ENCODE measurements at places on chromosomes 2 and 18.

DNA sequence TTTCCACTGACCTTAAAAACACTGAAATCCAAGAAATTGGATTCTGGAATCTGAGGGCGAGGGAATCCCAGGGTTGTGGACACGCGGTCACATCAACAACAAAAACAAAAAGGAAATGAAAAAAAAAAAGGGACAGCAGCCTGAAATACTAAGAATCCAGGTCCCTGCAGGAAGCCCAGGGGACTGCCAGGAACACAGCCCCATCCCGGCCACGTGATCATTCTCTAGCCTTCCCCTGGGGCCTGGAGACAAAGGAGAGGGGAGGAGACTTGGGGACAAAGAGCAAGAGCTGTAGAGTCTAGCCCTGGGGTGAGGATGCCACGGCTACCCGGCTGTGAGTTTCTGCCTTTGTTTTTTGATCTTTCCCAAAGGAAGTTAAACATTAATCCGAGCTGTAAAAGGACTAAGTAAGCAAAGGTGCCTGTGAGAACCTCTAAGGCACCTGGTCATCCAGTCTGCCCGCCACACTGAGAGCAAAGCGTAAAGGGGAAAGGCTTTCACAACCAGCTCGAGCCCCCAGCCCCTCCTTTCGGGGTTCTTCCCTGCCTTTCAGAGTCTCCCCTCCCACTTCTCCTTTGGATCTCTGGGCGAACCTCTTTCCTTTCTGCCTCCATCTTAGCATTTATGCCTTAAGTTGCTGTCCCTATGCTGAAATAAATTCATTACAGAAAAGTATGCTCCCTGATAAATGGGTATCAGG, 57.9 kb upstream of the MSH2 start:
- peak; percentile 92 for DNase-seq

GRCh38 chr2:180657054-180657453, 323.4 kb upstream of the UBE2E3 start:
- DNase-seq: no peak

DNA sequence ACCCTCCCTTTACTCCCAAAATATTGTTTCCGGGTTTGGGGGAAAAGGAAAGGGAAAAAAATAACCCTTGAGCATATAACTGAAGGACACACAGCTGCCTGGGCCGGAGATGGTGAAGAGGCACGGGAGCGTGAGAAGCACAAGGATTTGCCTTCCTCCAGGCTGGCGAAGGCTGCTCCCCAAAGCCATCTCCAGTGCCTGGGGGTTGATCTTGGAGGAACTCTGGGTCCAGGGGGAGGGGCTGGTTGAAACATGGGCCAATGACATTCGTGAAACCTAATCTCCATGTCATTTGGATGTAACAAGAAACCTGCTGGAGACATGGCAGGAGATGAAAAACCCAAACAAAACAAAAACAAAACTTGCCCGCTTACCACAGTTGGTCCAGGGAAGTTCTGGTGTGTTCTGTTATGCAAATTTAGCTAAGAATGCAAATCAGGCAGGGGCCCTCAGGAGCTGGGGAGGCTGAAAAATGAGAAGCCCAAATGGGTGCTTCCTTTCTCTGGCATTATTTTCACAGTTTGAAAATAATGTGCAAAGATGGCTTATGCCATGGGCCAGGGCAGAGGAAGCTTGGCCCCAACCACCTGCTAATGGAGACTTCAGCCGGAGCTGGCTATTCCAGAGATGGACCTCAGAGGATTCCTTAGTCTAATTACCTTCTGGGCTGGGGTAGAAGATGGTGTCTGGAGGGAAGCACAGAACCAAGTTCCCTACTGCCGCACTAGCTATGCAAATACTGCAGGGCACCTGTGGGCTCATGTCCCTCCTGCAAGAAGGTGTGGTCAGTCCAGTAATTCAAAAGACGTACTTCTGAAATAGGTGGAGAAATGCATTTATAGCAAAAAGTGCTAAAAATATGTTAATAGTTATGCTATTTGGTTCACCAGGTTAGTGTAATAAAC, 180.9 kb downstream of the BCL2 start:
- no peak for DNase-seq

GRCh38 chr2:101124643-101125366, 26.4 kb downstream of the TBC1D8 start:
- DNase-seq: peak; percentile 98

DNA sequence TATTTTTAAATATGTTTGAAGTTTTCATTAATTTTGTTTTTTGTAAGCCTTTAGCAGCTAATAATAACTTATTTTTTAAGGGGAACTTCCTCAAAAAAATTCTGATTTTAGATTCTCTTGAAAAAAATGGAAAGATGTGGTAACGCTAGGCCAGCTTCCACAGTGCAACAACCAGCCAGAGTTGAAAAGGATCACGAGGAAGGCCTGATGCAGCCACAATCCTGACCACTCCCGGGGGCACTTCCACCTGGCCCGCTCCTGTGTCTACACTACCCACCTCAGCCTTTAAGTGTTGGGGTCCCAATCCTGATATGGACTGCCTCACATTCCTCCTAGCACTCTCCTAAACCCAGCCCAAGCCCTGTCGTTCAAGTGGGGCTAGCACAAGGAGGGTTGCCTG, 101.1 kb downstream of the TMEM17 start:
- no peak for DNase-seq

DNA sequence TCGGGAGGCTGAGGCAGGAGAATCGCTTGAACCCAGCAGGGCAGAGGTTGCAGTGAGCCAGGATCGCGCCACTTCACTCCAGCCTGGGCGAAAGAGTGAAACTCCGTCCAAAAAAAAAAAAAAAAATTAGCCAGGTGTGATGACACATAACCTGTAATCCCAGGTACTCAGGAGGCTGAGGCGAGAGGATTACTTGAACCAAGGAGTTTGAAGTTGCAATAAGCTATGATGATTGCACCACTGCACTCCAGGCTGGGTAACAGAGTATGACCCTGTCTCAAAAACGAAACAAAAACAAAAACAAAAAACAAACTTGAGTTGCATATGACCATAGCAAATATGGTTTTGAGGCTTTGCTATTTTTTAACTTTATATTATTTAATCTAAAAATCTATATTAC, 25.8 kb downstream of the SANBR start:
- DNase-seq: no peak

DNA sequence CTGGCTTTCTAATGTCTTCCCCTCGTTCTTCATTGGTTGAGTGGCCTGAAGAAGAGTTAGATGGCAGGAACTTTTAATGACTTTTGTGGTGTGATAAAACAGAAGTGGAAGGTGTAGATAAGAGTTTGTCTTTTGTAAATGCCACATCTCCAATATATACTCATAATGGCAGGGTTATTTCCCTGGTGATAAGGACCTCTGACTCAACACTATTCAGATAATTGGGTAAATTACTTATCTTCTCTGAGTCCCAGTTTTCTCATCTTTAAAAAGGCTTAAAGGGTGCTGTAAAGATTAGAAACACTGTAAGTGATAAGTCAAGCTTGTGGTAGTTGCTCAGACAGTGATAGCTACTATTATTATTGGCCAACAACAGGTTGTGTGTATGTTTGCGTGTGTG, 9.5 kb downstream of the KLHL14 start:
- DNase-seq: no peak

- no peak for DNase-seq
Measured at GRCh38 chr2:105373344-105373781, 25.5 kb downstream of the FHL2 start.

DNA sequence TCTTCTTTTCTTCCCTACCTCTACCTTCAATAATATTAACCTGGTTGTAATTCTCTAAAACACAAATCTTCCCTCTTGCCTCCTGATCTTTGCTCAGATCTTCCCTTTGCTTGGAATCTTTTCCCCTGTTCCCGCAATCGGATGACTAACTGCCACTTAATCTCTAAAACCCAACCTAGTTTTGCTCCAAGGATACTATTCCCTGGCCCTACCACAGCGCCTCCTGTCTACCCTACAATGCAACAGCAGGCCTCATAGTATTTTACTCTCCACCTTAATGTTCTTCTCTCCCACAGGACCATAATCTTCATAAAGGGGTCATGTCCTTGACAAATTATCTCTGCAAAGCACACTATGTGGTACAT, 246.8 kb upstream of the TNP1 start:
- DNase-seq: no peak

DNA sequence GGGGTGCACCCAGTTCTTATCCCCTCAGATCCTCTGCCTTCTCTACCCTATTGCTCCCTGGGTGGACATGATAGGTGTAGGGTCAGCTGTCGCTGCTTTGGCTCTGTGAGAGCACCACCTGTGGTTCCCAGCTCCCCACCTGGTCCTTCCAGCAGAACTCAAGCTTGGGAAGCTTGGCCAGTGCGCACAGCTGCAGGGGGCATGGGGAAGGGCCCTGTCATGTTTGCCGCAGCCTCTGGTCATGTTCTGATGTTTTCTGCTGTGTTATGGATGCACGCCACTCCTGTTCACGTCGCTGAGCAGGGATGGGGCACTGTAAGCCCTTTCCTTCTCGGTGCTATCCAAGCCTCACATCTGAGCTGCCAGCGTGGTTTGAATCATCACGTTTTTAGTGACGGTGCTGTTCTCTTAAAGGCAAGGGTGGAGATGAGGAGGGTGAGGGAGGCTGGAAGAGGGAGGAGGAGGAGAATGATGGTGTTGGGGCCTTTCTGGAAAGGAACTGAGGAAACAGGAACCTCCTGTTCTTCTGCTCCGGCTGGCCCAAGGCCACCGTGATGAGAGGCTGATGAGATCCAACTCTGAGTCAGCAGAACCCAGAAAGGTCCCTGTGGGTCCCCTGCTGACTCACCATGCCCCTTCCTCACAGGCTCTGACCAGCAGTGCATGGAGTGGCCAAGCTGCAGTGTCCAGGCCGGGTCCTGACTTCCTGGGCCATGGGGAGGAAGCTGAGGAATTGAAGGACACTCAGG, 78.0 kb downstream of the LIPG start:
- peak; percentile 22 for DNase-seq

GRCh38 chr18:24248359-24248758, 109.5 kb downstream of the CABYR start:
- DNase-seq: no peak

GRCh38 chr2:137983581-137983980, 19.3 kb downstream of the HNMT start:
- DNase-seq: no peak

- DNase-seq: no peak
Measured at GRCh38 chr2:215722125-215722524, 286.3 kb upstream of the FN1 start.

GRCh38 chr2:54720563-54720962, 2.9 kb upstream of the EML6 start:
- peak; percentile 10 for DNase-seq

- no peak for DNase-seq
Measured at GRCh38 chr2:73269686-73270465, 14.4 kb downstream of the FBXO41 start.

DNA sequence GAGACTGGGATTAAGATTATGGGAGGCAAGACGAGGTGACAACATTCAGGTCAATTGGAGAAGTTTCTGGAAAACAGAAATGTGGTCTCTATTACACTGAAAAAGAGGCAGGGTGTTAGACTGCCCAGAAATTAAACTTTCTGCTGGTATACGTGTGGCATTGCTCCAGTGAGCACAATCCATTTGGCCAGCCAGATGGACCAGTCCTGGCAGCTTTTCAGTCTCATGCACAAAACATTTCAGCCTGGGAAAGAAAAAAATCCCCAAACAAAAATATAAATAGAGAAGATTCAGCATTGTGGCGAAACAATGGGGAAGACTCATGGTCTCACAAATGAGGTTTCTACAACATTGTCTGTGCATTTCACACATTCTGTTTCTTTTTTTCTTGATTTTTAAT, 113.9 kb downstream of the HNMT start:
- no peak for DNase-seq

DNA sequence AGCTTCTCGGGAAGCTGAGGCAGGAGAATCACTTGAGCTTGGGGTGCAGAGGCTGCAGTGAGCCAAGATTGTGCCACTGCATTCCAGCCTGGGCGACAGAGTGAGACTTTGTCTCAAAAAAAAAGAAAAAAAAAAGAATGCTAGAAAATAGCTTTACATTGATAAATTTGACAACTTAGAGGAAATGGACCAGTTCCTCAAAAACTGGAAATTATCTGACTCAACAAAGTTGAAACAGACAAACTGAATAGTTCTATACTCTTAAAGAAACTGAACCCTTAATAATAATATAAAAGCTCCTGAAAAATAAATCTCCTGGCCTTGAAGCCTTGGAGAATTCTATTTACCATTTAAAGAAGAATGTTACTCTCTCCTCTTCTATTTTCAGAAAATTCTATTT, 151.0 kb upstream of the BCL2L11 start:
- DNase-seq: no peak

DNA sequence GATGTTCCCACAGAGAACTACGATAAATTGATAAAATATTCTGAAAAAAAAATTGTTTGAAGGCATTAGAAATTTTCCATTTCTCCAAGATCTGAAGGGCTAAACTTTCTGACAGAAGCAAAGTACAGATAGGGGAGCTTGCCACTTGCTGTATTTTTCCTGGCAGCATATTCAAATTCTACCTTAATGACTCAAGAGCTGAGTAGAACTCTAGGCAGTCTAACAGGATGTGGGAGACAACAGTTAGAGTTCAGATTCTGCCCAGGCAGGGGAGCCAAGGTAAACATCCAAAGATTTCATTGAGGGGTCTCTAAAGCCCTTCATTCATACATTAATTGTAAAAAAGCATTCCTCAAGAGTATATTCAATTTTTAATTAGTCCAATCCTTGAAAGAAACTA, 46.0 kb upstream of the RIT2 start:
- DNase-seq: no peak

DNA sequence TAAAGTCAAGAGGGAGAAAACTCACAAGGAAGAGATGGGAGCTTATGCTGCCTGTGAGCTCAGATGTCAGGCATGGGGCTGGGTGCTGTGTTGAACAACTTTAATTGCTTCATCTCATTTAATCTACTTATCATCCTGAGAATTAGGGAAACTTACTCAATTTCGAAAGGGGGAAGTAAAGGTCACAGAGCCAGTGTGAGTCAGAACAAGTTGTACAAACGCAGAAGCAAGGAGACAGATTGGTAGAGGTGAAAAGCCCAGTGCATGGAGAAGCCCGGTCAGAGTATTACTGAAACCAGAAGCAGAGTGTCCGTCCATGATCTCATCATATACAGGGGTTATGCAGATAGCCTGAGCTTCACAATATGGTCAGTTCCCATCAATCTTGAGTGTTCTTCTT, 281.1 kb upstream of the POU3F3 start:
- no peak for DNase-seq

DNA sequence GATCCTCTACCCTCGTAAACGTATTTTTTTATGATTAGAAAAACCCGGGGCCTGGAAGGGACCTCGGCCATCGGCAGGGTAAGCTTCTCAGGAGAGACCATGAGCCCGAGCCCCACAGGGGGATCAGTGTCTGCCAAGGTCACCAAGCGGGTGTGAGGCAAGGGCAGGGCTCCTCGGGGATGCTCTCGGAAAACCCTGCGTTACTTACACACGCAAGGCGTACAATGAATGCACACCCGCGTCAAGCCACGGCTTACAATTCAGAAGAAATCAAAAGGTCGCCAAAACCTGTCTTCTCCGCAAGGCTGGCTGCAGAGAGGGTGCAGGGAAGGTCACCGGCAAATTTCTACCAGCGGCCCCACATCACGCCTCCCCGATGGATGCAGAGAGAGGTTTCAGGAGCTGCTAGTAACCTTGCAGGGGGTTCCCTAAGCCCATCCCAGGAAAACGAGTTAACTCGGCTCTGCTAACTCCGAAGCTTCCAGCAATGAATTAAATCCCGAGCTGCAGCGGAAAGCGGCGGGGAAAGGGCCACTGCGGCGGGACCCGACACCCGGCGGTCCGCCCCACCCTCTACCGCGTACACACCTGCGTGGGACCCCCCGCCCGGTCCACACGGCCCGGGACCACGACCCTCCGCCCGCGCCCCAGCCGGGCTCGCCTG, 638 bp downstream of the ST3GAL5 start:
- peak; percentile 48 for DNase-seq
